Endodermal cell (in vitro differentiated cells): ENCODE measurements at places on chromosomes 4 and X. TPM values are rescaled to one million over a fixed set of nuclear protein-coding genes. Genes with fewer than 3 reads are reported as not detected.

GLUD2 gene
- total RNA-seq: 7.8 and 7.9 TPM in 2 replicates

MAP3K15 gene
- total RNA-seq: 2.3 and 2.9 TPM in 2 replicates

- no peaks in the 10 kb centered on the region for H3K27me3 ChIP-seq
- no peak overlapping the region for H3K27ac ChIP-seq
- H3K36me3 ChIP-seq: peaks cover 78% of the 10 kb centered on the region
- no peak overlapping the region for H3K4me3 ChIP-seq
- DNase-seq: no peak
- peaks cover 4% of the 10 kb centered on the region for H3K4me1 ChIP-seq
Observed at GRCh38 chr4:52606726-52607125, 52.4 kb downstream of the USP46 start.

DNA sequence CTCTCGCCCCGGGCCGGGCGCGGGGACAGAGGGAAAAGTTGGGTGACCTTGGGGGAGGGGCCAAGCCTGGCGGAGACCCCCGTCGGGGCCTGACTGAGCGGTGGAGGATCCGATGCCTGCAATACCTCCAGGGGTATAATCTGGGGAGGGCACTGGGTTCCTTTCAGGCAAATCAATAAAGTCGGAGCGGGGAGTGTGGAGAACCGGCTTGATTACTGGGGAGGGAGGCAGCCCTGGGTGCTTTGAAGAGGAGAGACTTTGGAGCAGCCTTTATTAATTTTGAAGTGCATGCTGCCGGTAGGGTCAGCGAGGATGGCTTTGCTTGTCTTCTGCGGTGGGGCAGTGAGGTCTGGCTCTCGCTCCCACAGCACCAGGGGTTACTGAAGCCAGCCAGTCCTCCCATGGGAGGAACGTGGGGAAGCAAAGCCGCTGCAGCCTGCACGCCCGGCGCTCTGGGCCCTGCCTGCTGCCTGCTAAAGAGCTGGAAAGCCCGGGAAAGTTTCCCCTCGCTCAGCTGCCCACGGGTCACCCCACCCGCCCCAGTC lies 403 bp upstream of the LGI2 start:
- peak; percentile 82 for DNase-seq
- H3K4me3 ChIP-seq: peak overlapping the region; percentile 74
- no peak overlapping the region for H3K27ac ChIP-seq
- H3K36me3 ChIP-seq: peaks cover 5% of the 10 kb centered on the region

CT47B1 gene
- not detected in 3 replicates for total RNA-seq

MAGEB2 gene
- not detected in 3 replicates for total RNA-seq

GAGE12E gene
- not detected in 3 replicates for total RNA-seq

GRCh38 chr4:174764105-174764729 lies 64.8 kb downstream of the GLRA3 start:
- H3K36me3 ChIP-seq: no peaks in the 10 kb centered on the region
- H3K27me3 ChIP-seq: no peaks in the 10 kb centered on the region
- H3K27ac ChIP-seq: no peak overlapping the region

DNA sequence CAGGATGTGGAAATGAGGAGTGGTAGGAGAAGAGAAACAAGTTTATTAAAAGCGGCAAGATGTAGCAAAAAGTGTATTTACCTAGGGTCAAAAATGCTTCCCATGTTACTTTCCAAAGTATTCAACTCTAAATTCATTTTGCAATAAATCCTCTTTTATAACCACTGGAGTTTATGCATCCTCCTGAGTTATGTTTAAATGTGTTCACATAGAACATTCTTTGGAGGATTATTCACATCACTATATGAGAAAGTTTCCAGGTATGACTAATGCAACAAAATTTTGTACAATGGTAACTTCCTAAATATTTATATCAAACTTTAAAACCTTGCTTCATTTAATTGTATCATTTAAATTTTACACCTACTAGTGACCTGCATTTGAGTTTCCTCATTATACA lies 870.6 kb upstream of the SLIT2 start:
- no peaks in the 10 kb centered on the region for H3K36me3 ChIP-seq
- H3K4me3 ChIP-seq: no peak overlapping the region

ANXA3 gene
- total RNA-seq: 43.9 and 49.6 TPM in 2 replicates

DNA sequence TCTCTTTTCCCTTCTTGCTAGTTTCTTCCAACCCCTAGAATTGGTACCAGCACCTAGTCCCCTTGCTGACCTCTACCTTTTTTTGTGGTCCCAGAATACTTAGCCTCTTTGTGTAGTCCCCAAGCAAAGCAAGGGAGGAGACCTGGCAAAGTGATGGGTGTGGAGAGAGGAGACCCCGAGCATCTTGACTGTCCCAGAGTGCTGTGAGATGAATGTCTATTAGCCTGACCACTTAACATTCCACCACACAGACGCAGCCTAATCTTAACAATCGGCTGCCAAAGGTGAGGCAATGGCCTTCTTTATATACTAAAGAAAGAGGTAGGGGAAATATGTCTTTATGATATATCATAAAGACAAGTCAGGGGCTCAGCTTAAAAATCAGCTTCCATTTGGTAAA lies 55.9 kb downstream of the TRIM2 start:
- peaks cover 37% of the 10 kb centered on the region for H3K36me3 ChIP-seq
- peak; percentile 64 for DNase-seq
- peak overlapping the region; percentile 27 for H3K27ac ChIP-seq
- H3K4me3 ChIP-seq: no peak overlapping the region
- H3K4me1 ChIP-seq: peaks cover 10% of the 10 kb centered on the region
- H3K27me3 ChIP-seq: no peaks in the 10 kb centered on the region

POLN gene
- total RNA-seq: 2.5 and 2.9 TPM in 2 replicates

DNA sequence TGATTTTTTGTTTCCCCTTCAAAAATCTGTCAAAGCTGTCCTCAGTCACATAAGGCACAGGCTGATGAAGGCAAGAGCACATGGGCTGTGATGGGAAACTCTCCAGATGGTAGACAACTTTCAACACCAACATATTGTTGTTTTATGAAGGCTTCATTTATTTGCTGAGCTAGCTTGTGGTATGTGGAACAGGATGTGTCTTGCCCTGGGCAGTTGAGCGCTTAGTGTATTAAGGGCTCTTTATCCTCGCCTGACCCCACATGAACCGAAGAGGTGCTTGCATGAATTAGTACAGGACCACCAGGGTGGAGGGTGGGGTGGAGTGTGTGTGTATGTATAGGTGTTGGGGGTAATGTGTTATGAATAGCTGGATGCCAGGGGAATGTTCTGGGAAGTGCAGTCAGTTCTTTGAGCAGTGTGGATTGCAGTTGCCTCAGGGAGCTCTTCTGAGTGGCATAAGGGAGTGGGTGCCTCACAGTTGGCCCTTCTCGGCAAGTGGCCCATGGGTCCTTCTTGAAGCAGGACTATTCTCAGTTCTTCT lies 103.1 kb downstream of the PHEX start:
- H3K4me3 ChIP-seq: no peak overlapping the region
- H3K27ac ChIP-seq: peak overlapping the region; percentile 86
- no peaks in the 10 kb centered on the region for H3K4me1 ChIP-seq
- no peaks in the 10 kb centered on the region for H3K27me3 ChIP-seq
- H3K36me3 ChIP-seq: no peaks in the 10 kb centered on the region

DNA sequence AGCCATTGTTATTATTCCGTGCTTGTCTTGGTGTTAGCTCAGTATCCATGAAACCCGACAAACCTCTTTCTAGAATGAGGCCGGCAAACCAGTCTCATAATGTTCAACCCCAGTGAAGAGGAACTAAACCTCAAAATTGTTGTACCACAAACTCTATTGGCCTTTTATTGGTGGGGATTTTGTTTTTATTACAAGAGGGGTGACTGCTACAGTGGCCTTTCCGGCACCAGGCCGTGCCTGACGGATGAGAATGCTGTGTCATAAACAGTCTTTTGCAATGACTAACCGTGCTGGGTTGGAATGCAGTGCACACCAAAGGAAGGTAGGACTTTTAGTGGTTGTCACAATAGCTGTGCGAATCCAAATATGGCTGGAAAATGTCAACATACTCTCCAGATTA lies 60.8 kb downstream of the SHROOM2 start:
- H3K27ac ChIP-seq: no peak overlapping the region
- no peaks in the 10 kb centered on the region for H3K27me3 ChIP-seq
- peaks cover 3% of the 10 kb centered on the region for H3K4me1 ChIP-seq
- DNase-seq: no peak

- no peak overlapping the region for H3K4me3 ChIP-seq
- DNase-seq: no peak
- H3K27me3 ChIP-seq: no peaks in the 10 kb centered on the region
- no peak overlapping the region for H3K27ac ChIP-seq
Observed at GRCh38 chr4:105568584-105568983, 16.2 kb downstream of the ARHGEF38 start.

DNA sequence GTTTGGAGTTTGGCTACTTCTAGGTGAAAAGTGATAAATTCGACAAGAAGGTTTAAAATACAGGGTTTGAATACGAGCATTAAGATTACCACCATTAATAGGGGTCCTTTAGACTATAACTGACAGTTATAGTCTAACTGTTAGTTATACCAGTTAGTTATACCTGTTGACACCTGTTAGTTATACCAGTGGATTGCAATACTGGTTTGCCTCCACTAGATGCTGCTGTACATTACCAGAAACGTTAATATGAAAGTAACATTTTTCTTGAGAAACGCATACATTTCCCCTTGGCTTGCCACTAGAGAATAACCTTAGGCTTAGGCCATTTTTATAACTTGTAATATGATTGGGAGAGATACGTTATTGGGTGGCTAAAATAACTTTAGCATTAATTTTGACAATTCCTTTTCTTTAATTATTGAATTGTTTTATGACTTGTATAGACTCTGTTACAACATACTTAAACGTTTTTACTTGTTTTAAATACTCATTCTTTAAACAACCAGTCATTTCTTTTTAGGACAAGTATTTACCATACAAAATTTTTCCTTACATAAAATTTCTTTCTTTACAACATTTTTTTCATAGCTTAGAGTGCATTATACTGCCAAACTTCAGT lies 911.2 kb downstream of the FSTL5 start:
- H3K36me3 ChIP-seq: no peaks in the 10 kb centered on the region
- no peak for DNase-seq
- H3K4me3 ChIP-seq: no peak overlapping the region
- H3K4me1 ChIP-seq: no peaks in the 10 kb centered on the region
- H3K27ac ChIP-seq: no peak overlapping the region

- peak overlapping the region; percentile 65 for H3K4me3 ChIP-seq
- H3K36me3 ChIP-seq: no peaks in the 10 kb centered on the region
- no peaks in the 10 kb centered on the region for H3K27me3 ChIP-seq
- H3K27ac ChIP-seq: no peak overlapping the region
- no peak for DNase-seq
- H3K4me1 ChIP-seq: peaks cover 9% of the 10 kb centered on the region
Observed at GRCh38 chr4:40682290-40683101, 52.8 kb upstream of the RBM47 start.

- H3K27ac ChIP-seq: no peak overlapping the region
- DNase-seq: no peak
- no peak overlapping the region for H3K4me3 ChIP-seq
Observed at GRCh38 chr4:81257021-81257420, 42.0 kb upstream of the PRKG2 start.

BRS3 gene
- total RNA-seq: not detected in 3 replicates

ADRA2C gene
- 16.0 and 16.5 TPM in 2 replicates for total RNA-seq

GRCh38 chr4:26424838-26425237 lies 65.4 kb downstream of the CCKAR start:
- H3K27ac ChIP-seq: no peak overlapping the region
- H3K4me3 ChIP-seq: no peak overlapping the region
- DNase-seq: no peak
- no peaks in the 10 kb centered on the region for H3K4me1 ChIP-seq
- H3K36me3 ChIP-seq: peaks cover 69% of the 10 kb centered on the region

ADGRG2 gene
- 9.3 and 9.4 TPM in 2 replicates for total RNA-seq

PAGE2 gene
- 0.92 TPM in 1 of 3 replicates, not detected in the others for total RNA-seq

CSAG3 gene
- total RNA-seq: not detected in 3 replicates

TECRL gene
- not detected in 3 replicates for total RNA-seq

GRCh38 chr4:108829966-108830492 lies 67.2 kb upstream of the ETNPPL start:
- H3K27ac ChIP-seq: no peak overlapping the region
- no peak for DNase-seq
- H3K27me3 ChIP-seq: peaks cover 65% of the 10 kb centered on the region
- no peak overlapping the region for H3K4me3 ChIP-seq

- H3K27ac ChIP-seq: no peak overlapping the region
- no peaks in the 10 kb centered on the region for H3K27me3 ChIP-seq
- no peak for DNase-seq
- no peaks in the 10 kb centered on the region for H3K4me1 ChIP-seq
- no peaks in the 10 kb centered on the region for H3K36me3 ChIP-seq
Observed at GRCh38 chr4:180391613-180392012, 1851.6 kb upstream of the TENM3 start.

DNA sequence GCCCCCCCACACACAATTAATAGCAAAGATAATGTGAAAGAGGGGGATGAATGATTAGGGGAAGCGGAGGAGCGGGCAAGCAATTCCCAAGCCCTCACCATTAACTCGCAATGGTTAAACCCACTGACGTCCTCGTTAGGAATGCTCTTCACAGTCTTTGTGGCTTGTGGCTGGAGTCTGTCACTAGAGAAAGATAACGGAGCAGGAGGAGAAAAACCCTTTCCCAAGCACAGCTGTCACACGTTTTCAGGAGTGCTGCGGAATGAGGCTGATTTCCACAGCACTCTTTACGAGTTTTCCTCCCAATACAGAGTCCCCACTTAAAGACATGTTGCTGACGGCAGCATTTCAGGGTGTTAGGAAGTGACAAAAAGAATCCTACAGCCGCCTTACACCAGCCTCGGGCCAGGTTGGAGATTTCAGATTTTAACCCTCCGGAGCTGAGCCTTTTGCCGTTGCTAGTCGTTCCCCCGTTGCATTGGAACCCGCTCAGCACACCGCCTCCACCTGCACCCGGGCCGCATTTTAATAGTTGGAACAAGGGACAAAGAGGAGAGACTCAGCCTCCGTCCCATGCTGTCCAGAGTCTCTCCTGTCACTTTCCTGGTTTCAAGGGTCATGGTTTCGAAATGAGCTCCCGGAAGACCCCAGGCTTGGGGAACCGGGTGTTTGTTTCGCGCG lies 92.2 kb downstream of the GEMIN8 start:
- peak overlapping the region; percentile 86 for H3K4me3 ChIP-seq
- H3K4me1 ChIP-seq: no peaks in the 10 kb centered on the region
- H3K27ac ChIP-seq: peak overlapping the region; percentile 77
- H3K27me3 ChIP-seq: no peaks in the 10 kb centered on the region
- H3K36me3 ChIP-seq: peaks cover 10% of the 10 kb centered on the region
- DNase-seq: peak; percentile 72

DNA sequence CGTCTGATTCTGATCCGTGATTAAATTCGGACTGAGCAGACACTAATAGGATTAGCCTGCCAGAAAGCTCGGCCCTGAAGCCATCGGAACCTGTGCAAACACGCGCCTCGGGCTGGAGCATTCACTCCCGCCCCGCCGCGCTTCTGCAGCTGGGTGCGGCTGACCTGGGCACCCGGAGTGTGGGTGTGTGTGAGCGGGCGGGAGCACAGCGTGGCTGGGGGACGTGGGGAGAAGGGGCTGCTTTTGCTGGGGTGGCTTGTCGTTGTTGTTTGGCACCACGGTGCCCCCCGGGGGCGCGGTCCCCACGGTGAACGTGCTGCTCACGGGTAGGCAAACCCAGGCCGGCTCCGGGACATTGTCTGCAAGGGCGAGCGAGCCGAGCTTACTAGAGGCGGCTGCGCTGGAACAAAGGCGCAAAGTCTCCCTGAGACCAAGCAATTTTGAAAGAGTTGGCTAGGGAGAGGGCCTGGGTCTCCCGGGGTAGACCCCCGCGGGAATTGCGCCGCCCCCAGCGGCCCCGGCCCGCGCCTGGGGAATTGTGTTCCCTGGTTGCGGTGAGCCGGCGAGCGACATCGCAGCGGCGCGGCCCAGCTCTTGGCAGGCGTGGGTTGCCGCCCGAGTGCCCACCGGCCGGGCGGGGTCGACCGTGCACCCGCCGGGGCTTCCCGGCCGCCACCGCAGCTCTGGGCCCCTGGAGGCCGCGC lies 1.4 kb downstream of the MAMLD1 start:
- peaks cover 57% of the 10 kb centered on the region for H3K27me3 ChIP-seq
- no peaks in the 10 kb centered on the region for H3K4me1 ChIP-seq
- peak overlapping the region; percentile 71 for H3K4me3 ChIP-seq

- no peak overlapping the region for H3K4me3 ChIP-seq
- no peaks in the 10 kb centered on the region for H3K4me1 ChIP-seq
- H3K27me3 ChIP-seq: no peaks in the 10 kb centered on the region
- no peaks in the 10 kb centered on the region for H3K36me3 ChIP-seq
- DNase-seq: no peak
Observed at GRCh38 chr4:53346920-53347852, 18.7 kb downstream of the SCFD2 start.
